ENCODE measurements at places on chromosomes 5 and 9. TPM values are rescaled to one million over a fixed set of nuclear protein-coding genes. Genes with fewer than 3 reads are reported as not detected.

- DNase-seq, result no peak
Measured at GRCh38 chr5:81167078-81167477, 66.0 kb upstream of the CKMT2 start.

DNA sequence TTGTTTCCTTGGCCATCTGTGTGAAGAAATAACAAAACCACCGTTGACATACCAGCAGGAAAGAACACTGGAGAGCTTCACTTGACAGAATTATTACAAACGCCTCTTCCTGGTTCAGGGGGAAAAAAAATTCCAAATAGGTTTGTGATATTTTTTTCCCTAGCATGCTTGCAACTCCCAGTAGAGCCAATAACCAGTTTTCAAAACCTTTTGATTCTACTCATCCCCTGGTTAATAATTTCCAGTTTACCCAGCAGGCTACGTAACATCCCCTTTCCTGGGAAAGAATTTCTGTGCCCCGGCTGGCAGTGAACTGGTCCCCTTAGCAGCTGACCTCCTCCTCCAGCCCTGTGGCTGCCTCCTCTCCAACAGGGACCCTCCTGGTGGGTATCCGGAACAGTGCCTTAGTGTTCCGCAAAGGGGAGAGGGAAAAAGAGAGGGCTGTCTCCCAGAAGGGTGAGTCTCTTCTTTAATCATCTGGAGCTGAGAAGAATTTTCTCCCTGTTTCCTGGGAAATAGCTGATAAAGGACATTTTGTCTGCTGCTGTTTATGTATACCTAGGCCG lies 72.8 kb upstream of the BOD1 start:
- DNase-seq, result no peak

DNA sequence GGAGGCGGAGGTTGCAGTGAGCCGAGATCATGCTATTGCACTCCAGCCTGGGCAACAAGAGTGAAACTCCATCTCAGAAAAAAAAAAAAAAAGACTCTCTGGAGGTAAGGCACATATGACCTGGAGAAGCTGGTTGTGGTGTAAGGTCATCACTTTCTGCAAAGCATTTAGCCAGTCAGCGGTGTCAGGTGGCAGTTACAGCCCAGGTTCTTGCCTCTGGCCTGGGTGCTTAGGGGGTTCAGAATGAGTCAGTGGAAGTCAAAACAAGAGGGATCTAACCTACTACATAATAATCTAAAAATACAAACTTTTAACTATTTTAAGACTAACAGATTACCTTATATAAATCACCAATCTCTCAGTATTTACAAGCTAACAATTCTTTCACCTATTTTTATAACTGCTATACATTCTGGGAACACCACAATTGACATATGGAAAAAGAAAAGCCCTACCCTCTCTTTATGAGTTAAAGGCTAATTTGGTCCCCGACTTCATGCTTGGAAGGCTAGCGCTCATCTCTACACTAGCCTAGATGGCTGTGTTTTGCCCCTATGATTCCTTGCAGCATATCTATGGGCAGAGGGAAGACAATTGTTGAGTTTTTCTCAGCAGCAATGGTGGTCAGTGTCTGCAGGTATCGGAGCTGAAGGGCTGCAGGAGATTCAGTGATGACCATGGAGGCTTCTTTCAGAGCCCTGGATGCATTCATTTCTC lies 29.2 kb downstream of the STOM start:
- DNase-seq, result no peak

DNA sequence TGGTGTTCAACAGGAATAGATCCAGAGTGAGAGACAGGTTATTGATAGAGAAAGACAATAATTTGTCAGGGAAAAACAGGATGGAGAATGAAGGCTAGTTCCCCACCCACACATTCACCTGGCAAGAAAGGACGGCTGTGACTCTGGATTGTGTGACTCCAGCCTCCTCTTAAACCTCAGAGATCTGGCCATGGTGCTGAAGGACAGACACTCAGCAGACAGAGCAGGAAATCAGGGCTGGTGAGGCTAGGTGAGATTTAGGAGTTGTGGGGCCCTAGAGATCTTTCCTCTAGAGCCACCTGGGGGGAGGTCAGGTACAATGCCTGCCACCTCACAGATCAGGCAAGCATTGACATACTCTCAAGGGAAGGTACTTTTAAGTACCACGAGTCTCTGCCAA lies 15.2 kb downstream of the OR1B1 start:
- no peak for DNase-seq

GRCh38 chr5:125151150-125151900 lies 404.9 kb upstream of the ZNF608 start:
- DNase-seq, result no peak

DNA sequence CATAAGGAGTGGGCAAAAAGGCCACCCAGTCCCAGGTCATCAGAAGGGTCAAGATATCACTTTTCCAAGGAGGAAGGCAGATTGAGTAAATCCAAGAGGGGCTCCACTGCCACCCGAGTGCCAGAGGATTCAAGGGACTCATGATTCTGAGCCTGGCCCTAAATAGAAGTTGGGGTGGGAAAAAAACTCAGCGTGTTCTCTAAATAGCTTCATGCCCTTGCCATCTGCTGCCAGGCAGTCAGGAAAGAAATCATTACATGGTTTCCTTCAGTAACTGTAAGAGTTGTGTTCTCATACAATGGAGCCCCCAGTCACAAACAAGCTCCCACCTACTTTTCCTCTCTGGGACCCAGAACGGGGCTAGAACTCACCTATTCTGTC lies 37.2 kb downstream of the SAR1B start:
- no peak for DNase-seq

DNA sequence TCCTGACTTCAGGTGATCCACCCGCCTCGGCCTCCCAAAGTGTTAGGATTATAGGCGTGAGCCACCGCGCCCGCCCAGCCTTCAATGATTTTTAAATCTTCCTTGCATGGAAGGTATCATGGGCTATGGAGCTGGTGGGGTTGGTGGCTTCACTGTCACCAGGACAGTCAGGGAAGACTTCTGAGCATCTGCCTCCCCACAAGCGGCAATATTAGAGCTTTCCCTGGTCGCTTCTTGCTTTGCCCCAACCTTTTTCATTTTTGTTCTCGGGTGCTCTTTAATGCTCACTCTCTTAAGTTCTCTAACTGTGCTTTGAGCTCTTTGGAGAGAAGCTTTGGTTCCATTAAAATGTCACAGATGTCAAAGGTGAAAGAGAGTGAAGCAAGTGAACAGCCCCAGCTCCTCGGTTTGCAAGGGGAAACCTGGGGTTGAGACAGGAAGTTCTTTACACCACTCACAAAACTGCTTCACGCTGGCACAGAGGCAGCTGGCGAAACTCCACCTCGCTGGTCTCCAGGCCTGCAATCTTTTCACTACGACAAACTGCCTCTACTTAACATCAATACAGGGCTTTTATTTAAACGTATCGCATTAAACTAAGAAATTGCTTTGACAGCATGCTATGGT lies 142.5 kb upstream of the RETREG1 start:
- no peak for DNase-seq

GRCh38 chr9:137656416-137656815 lies 37.6 kb downstream of the EHMT1 start:
- no peak for DNase-seq

- no peak for DNase-seq
Measured at GRCh38 chr5:79505138-79505537, 8.8 kb downstream of the HOMER1 start.

DNA sequence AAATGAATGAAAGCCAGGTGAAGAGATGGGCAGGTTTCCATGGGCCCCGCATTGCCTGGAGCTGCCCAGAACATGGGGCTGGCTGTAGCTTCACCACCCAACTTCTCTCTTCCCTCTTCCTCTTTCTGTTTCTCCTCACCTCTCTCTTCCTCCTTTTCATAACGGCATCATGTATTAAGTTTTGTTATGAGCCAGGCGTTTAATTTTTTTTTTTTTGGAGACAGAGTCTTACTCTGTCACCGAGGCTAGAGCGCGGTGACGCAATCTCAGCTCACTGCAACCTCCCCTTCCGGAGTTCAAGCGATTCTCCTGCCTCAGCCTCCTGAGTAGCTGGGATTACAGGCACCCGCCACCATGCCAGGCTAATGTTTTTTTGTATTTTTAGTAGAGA lies 13.0 kb upstream of the SPINK4 start:
- no peak for DNase-seq

DNA sequence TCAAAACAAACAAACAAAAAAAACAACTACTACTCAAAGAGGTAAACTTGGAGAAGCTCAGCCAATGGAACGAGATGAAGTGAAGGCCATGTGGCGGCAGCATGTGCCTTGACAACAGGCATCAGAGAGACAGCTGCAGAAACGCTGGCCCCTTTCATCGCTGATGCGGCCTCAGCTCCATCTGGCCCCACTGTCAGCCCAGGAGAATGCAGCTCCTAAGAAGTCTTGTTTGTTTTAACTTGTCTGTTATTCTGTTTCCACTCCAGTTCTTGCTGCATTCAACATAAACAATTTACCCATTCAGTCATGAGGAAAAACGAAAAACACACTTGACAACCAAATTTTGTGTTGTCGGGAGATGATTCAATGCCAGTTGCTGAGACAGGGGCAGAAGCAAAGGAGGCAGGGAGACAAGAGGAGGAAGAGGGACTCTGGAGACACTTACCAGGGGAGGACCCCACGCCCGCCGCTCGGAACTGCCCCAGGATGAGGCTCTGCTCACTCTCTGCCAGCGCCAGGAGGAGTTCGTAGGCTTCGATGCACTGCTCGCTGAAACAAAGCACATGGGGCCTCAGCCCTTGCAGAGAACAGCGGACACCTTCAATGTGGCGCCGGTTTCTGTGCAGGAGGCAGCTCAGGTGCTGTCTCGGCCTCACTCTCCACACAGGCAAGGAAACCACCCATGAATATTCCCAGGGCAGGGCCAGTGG lies 91.2 kb downstream of the DCP2 start:
- no peak for DNase-seq

GRCh38 chr5:136809382-136809781 lies 444.0 kb upstream of the TRPC7 start:
- no peak for DNase-seq

DNA sequence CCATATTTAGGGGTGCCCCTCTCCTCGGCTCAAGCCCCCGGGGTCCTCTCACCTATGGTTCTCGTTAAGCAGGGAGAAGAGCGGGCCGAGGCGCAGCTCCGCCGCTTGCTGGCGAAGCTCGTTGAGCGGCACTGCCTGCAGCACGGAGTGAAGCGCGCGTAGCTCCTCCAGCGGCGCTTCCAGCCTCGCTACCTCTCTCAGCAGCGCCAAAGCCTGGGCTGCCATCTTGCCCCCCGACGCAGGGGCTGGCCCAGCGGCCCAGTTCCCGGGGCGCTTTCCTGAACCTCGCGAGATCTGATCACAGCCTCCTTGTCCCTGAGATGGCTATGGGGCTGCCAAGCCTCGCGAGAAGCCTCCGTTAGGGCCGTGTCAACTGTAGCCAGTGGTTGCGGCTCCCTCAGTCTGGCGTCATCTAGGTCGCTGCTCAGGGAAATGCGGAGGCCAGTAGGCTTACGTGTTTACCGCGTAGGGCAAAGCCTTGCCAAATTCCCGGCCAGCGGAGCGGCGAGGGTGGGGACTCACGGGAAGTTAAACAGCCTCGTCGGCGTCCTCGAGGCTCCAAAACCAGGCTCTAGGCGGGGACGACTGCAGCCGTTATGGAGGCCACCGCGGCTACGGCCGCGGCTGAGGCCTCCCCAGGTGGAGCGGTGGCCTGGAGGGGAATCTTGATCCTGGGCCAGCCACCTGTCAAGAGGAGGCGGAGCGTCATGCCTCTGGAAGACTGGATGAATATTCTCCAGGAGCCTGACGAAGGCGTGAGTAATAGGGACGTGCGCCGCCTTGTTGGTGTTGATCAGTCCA lies at the start of gene PSMD5:
PSMD5 (minus strand) TSS at position 238 of the 801 bp plus-strand sequence; CDS start at position 225, 13 bp downstream.
- DNase-seq, result peak; percentile 91

GRCh38 chr5:97119007-97119390 lies 23.4 kb downstream of the LIX1 start:
- no peak for DNase-seq

GRCh38 chr9:92947268-92948037 lies at the start of gene FGD3:
Gene FGD3, plus strand, starts transcription at chr9:92947523. Its CDS starts 28,734 bp downstream, at chr9:92976257.
- peak; percentile 33 for DNase-seq

DNA sequence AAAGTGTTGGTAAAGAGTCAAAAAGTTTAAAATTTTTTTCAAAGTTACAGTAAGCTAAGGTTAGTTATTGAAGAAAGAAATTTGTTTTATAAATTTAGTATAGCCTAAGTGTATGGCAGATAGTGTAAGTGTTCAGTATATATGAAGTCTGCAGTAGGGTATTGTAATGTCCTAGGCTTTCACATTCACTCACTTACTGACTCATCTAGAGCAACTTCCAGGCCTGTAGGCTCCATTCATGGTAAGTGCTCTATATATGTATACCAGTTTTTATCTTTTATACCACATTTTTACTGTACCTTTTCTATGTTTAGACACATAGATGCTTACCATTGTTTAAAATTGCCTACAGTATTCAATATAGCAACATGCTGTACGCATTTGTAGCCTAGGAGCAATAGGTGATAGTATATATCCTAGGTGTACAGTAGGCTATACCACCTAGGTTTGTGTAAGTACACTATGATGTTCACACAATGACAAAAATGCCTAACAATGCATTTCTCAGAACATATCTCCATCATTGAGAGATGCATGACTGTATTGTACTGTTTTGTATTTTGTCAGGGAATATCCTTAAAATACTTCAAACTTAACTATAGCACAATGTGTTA lies 38.5 kb downstream of the CYSTM1 start:
- no peak for DNase-seq

DNA sequence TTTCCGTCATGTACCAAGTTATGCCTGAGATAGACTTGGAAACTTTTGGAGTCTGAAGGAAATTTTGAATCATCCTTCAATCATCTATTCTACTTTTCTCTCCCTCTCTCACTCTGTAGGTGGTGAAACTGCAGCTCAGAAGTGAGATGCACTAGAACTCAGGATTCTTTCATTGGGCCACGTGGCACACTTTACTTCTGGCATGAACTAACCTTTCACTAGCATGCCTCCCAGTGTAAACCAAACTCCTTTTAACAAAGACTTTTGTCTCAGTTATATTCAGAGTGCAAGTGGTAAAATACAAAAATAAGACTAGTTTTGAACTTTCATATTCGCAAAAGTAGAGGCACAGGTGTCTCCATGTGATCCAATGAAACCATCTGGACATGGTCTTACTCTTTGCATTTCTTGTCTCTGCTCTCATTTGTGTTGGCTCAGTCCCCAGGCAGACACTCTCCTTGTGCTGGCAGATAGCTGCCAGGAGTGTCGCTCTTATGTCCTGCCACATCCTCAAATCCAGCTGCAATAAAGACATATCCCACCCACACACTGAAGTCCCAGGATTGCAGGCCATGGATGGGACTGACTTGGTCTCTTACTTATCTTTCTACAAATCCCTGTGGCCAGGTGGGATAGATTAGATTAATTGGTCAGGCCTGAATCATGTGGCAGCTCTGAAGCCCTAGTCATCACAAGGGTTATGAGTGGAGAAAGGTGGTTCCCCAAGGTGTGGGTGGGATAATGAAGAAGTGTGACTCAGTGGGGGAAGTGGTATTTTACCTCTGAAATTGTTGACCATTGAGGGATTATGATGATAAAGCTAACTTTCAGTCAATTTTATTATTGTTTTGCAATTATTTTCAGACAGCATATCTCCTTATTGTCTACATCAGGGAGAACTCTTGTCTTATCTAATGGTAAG lies 267.5 kb downstream of the GABRB2 start:
- DNase-seq, result no peak

- DNase-seq, result no peak
Measured at GRCh38 chr5:149913436-149914419, 30.9 kb downstream of the PDE6A start.

Gene ZNF366
- total RNA-seq, result 0.39 TPM

Gene OMD
- total RNA-seq, result not detected

Gene NMRK1
- 56.7 TPM for total RNA-seq

Gene MARCHF3
- total RNA-seq, result 8.4 TPM

Gene NIPAL4
- total RNA-seq, result 2.3 TPM

Gene NPR3
- total RNA-seq, result 0.50 TPM

Gene CSF1R
- 3.4 TPM for total RNA-seq

Gene CNTNAP3
- not detected for total RNA-seq

All from T-helper 17 cell (primary cell).